Cerebellar cortex (tissue), 1 donor: ENCODE measurements at places on chromosomes 12 and 14.
A peak's percentile ranks its signal among the peaks of the same experiment; 100 is the strongest.

DNA sequence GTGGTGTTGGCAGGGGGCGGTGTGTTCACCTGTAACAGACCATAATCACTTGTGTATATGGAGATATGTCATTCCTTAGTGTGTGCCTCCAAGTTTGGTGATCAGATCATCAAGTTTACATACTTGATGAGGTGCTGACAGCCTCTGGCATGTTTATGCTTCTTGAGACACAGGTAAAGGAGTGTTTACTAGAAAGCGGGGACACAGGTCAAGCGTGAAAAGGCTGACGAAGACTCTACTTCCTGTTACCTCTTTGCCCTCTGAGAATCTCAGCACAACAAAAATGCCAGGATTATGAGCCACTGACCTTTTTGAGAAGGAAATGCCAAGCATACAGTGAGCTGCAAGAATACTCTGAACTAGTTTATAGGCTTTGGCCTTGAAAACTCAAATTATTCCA is 29.6 kb downstream of the PRDM4 start:
- peak; percentile 10 for DNase-seq

DNA sequence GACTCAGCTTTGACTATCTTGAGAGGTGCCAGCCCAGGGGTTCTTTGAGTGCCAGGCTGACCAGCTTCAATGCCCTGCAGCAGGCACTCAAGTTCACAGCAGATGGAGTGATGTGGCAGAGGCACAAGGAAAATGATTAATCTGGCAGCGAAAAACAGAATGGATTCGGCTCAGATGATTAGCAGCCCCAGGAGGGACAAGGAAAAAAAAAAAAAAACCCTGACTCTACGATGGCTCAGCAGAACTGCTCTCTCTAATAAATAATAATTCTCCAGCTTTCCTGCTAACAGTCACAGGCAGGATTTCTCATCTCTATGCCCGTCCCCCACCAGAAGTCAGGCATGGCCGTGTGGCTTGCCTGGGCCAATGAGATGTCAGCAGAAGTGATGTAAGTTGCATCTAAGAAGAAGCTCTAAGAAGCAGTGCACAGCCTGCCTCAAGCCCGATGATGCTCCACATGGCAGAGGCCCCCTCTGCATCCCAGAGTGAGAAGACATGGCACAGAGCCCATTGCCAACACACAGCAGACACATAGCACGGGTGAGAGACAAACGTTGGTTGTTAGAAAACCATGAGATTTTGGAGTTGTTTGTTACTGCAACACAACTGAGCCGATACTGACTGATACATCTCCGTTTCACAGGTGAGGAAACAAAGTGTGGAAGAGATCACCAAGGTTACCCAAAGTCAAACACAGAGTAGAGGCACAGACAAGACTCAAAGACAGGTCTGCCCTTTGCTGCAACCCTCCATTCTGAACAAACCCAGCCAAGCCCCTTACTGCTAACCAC is 111.0 kb downstream of the SCARB1 start:
- DNase-seq = peak; percentile 86

GRCh38 chr12:89781946-89782550 is 73.4 kb upstream of the ATP2B1 start:
- DNase-seq = no peak

- no peak for DNase-seq
Observed at GRCh38 chr12:82290415-82290814, 67.8 kb downstream of the CCDC59 start.

DNA sequence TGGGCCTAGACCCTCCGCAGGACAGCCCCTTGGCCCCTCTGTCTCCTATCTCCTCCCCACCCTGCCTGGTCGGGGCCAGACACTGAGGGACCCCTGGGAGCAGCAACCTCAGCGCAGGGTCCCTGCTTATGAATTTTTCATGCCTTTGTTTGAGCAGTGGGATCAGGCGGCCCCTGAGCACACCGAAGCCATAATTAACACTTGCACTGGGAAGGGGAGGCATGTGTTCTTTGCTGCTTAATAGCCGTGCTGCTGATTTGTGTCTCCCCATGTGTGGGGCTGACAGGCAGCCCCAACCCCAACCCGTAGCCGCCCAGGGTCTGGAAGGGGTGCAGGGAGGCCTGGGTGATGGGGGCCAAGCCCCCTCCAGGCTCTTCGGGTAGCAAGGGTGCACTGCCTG is 52.7 kb downstream of the FBRSL1 start:
- no peak for DNase-seq
